Astrocyte (in vitro differentiated cells and primary cell): ENCODE measurements at places on chromosomes 12 and 14. TPM values are rescaled to one million over a fixed set of nuclear protein-coding genes. Genes with fewer than 3 reads are reported as not detected.

DNA sequence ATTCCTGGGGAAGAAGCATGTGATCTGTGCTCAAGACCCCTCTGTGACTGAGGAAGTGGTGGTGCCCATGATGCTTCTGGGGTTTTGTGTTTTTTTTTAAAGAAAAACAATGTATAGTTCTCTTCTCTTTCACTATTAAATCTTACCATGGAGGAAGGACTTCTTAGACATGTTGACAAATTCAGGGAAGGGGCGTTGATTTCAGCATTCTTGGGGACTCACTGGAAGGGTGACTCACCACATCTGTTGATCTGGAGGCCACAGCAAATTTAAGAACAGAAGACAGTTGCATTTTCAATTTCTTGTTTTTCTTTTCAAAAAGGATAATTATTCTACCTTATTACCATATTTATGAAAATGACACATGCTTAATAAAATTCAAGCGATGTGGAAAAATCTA is 152.9 kb upstream of the RTL1 start:
- DNase-seq: no peak
- H3K4me1 ChIP-seq: peaks cover 35% of the 10 kb centered on the region
- H3K36me3 ChIP-seq: peaks cover 52% of the 10 kb centered on the region
- no peak overlapping the region for H3K4me3 ChIP-seq

DNA sequence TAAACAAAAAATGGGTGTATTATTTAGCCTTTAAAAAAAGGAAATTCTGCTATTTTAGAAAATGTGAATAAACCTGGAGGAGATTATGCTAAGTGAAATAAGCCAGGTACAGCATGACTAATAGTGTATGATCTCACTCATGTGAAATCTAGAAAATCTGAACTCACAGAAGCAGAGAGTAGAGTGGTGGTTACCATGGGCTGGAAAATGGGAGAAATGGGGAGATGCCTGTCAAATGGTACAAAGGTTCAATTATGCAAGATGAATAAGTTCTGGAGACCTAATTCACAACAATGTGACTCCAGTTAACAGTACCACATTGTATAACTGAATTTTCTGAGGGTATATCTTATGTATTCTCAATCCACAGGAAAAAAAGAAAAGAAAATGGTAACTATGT is 17.4 kb upstream of the LEMD3 start:
- no peak overlapping the region for H3K4me3 ChIP-seq
- no peak for DNase-seq
- H3K4me1 ChIP-seq: no peaks in the 10 kb centered on the region
- H3K27ac ChIP-seq: no peak overlapping the region
- no peaks in the 10 kb centered on the region for H3K27me3 ChIP-seq
- no peaks in the 10 kb centered on the region for H3K36me3 ChIP-seq

- no peaks in the 10 kb centered on the region for H3K4me1 ChIP-seq
- no peak for DNase-seq
- no peaks in the 10 kb centered on the region for H3K36me3 ChIP-seq
- no peak overlapping the region for H3K4me3 ChIP-seq
These were observed 347 bp downstream of the SYNDIG1L start for GRCh38 chr14:74425525-74426201.

The SLCO1B1 gene
- total RNA-seq: not detected in 2 replicates

DNA sequence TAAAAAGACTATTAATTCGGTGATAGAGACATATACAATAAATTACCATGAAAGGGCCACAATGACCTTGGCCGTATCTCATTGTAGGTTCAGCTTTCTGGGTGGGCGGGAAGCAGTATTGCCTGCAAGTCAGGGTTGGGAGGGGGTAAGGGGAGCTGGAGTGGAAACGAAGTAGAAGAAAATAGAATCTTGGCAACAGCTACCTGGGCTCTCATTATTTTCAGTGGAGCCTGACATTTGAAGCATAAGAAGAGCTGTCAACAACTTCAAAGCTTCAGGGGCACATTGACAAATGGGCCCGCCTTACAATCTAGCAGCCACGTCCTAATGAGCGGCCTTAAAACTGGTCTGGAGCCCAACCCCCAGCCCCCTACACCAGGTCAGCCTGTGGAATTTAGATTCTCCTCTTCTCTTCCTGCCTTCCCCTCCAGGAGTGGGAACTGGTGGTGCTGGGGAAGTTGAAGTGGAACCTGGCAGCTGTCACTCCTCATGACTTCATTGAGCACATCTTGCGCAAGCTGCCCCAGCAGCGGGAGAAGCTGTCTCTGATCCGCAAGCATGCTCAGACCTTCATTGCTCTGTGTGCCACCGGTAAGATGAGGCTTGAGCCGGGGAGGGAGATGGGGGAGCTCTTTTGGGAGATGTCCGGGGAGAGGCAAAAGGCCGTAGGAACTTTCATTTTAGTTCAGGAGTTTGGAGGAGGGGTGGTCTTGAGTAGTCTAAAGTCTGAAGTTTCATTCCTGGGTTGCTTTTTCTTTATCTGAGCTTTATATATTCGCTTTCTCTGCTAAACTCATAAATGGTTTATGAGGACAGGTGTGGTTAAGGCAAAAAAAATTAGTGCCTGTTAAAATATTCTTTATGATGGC is 5.0 kb downstream of the CCND2 start:
- no peaks in the 10 kb centered on the region for H3K36me3 ChIP-seq
- H3K4me3 ChIP-seq: no peak overlapping the region

DNA sequence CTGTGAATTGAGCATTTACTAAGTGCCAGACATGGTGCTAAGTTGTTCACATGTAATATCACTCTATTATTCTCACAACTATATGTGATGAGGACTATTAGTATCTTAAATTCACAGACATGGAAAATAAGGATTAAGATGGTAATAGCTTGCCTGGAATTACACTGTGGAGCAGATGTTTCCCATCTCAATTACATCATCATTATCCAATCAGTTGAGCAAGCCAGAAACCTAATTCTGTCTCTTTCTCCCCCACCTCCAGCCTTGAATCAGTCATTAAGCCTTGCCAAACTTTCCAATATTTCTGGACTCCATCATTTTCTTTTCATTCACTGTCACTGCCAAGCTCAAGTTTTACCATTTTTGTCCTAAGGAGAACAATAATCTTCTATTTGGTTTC is 287.8 kb upstream of the KITLG start:
- no peak for DNase-seq
- no peaks in the 10 kb centered on the region for H3K27me3 ChIP-seq
- H3K4me1 ChIP-seq: no peaks in the 10 kb centered on the region
- no peaks in the 10 kb centered on the region for H3K36me3 ChIP-seq
- no peak overlapping the region for H3K4me3 ChIP-seq

The GARIN6 gene
- total RNA-seq: not detected in 2 replicates

GRCh38 chr12:57781244-57781643 is 1.3 kb upstream of the TSFM start:
- H3K36me3 ChIP-seq: peaks cover 13% of the 10 kb centered on the region
- no peak for DNase-seq
- H3K4me1 ChIP-seq: peaks cover 4% of the 10 kb centered on the region
- no peak overlapping the region for H3K27ac ChIP-seq
- no peaks in the 10 kb centered on the region for H3K27me3 ChIP-seq
- H3K4me3 ChIP-seq: no peak overlapping the region

The DPPA3 gene
- not detected in 2 replicates for total RNA-seq

The ABCC9 gene
- 0.36 and 0.41 TPM in 2 replicates for total RNA-seq

DNA sequence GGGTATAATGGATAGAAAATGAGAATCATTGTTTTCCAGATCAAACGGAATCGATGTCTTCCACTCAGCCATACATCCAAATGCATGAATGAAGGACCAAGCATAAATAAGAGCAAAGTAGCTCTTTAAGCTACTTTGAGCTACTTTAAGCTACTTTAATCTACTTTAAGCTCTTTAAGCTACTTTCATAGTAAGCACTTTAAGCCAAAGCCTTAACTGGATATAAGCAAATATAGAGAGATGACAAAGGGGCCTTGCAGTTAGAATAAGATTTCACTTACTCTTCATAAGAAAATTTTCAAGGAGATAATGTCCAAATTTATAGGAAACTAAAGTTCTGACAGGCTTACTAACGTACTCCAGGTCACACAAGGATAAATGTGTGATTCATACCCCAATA is 355.6 kb upstream of the KITLG start:
- peak; percentile 10 for DNase-seq
- H3K4me3 ChIP-seq: no peak overlapping the region
- H3K27me3 ChIP-seq: no peaks in the 10 kb centered on the region

DNA sequence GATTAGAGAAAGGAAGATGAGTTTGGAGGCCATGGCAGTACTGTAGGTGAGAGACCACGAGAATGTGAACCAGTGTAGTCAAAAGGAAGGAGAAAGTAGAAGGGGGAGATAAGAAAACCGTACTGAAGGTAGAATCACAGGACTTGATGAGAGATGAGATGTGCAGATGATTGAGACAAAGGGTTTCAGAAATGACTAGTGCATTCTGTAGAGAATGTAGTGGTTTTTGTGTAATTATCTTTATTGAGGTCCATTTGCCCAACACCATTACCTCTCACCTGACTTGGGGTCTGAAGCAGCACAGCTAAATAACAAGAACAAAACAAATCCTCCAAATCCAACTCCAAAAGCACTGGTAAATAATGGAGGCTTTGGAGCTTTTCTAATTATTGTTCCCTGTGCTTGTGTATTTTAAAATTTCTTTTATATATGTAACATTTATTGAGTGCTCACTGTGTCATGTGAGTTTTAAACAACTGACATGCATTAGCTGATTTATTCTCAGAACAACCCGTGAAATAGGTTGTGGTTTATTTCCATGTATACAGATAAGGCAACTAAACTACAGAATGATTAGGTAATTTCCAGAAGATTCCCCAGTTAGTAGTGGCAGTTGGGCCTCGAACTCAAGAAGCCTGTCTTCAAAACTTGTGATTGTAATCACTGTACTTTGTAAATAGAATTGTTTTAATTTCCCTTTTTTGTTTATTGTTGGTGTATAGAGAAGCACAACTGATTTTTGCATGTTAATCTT is 390.0 kb downstream of the AEBP2 start:
- no peak overlapping the region for H3K4me3 ChIP-seq
- peaks cover 5% of the 10 kb centered on the region for H3K4me1 ChIP-seq
- no peak for DNase-seq
- no peaks in the 10 kb centered on the region for H3K36me3 ChIP-seq
- H3K27me3 ChIP-seq: no peaks in the 10 kb centered on the region

The ADAM20 gene
- 0.95 and 1.3 TPM in 2 replicates for total RNA-seq

DNA sequence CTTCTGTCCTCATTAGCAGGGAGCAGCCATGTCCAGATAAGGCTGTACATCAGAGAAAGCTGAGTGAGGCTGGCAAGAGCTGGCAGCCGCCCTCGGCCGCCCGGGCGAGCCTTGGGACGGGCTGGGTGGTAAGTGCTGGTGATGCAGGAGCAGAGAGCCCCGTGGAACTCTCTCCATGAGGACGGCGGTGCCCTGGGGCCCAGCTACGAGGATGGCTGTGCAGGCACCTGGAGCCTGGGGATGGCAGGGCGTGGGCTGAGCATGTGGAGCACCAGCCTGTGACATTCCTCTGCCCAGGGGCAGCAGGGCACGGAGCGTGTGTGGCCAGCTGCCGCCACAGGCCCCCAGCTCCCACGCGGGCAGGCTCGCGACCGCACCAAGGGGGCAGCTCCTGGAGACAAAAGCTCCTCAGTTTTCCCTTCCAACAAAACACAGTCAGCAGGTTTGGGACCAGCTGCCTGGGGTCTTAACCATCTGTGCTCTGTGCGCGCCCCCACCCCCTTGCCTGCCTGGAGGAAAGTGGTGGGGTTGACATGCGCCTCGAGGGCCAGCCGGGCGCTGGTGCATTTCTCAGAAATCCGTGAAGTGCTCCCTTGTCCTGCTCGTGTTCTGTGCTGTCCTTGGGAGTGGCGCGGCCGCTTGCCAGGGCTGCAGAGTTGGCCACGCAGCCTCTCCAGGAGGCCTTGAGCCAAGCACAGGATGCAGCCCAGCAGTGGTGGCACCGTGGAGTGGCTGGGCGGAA is 21.4 kb downstream of the PACS2 start:
- no peaks in the 10 kb centered on the region for H3K27me3 ChIP-seq
- no peak overlapping the region for H3K27ac ChIP-seq
- H3K4me1 ChIP-seq: peaks cover 2% of the 10 kb centered on the region
